ENCODE measurements at places on chromosomes 6 and 20. TPM values are rescaled to one million over a fixed set of nuclear protein-coding genes. Genes with fewer than 3 reads are reported as not detected.
A peak's percentile ranks its signal among the peaks of the same experiment; 100 is the strongest.

DNA sequence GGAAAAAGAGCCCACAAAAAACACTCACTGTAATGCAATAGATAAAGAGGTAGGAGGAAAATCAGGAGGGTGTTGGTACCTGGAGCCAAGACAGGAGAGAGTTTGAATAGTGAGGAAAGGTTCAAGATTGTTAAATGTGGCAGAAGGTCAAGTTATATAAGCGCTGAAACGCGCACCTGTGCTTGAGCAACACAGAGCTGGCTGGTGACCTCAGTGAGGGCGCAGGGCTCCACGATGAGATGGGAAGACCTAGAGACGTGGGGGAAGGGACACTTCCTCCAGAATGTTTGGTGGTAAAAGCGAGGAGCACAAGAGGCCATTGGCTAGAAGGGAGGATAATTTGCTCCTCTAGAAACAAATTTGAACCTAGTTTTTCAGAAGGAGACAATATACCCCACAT lies 4.2 kb upstream of the PPP1R14C start:
- no peak for DNase-seq

DNA sequence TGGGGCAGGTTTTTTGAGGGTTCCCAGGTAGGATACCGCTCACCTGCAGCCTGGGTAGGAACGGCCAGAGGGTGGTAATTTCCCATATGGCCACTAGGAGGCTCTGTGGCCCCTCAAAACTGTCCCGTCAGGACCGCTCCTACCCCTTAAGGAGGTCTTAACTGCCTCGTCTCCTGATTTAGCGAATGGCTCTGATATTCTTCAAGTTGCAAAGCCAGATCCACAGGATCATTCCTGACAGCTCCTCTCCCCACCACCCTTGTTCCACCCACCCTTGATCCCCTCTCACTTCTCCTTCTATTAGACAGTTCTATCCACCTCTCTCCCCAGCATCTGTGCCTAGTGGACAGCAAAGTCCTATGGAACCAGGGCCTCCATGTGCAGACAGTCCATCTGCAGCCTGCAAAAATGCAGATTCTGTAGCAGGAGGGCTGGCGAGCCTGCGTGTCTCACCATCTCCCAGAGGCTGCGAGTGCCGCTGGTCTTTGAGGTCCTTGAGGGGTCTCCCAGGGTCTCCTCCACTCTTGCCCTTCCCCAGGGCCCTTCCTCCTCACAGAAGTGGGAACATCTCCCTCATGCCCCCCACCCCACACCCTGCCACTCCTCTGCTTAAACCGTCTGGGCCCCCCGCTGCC lies 34.3 kb upstream of the ZBP1 start:
- no peak for DNase-seq

DNA sequence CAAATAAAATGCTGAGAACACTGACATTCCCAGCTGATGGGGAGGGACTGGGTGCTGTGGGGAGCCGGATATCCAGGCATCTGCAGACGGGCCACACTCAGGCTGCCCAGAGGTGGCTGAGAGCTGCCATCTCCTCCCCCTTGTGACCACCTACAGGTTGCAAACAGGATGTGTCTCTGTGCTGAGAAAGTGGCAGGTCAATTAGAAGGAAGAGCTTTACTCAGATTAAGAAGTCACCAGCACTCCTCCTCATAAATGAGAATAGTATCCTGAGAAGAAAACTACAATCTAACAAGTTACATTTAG lies 63.0 kb downstream of the HUS1B start:
- DNase-seq: no peak

- no peak for DNase-seq
These were observed 45.4 kb upstream of the QKI start for GRCh38 chr6:163369141-163369540.

GRCh38 chr20:48834278-48834677 lies 6.5 kb upstream of the PREX1 start:
- no peak for DNase-seq

DNA sequence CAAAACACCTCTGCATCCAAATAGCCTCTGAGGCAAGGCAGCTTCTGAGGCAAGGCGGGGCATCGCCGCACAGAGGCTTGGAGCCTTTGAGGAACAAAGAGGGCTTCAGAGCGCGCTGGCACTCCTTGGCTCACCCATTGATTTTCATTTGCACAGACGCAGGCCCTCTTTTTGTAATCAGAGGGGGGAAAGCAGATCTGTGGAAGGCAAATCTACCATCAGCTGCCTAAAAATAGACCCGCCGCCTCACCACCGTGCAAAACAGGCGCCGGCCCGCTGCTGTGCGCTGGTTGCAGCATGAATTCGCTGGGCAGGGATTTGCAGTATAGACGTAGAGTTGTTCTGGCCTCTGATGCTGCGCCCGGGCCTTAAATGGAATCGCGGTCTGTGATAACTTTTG lies 69.9 kb upstream of the STMND1 start:
- DNase-seq: no peak

DNA sequence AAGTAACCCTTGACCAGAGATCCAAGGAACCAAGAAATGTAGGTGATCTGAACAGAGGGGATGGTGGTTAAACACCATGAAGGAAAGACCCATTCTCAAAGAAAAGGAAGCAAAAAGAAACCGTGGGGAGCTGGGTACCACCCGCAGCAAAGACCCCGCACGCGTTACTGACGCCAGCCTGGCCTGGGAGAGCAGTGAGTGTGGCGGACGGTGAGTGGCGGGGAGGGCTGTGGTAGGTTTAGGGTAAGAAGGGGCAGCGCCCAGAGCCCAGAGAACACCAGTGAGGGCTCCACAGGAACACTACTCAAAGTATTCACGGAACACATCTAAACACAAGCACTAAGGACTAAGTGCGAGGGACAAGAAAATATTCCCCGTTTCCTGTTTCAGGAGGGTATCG lies 4.2 kb downstream of the GMEB2 start:
- DNase-seq: no peak

DNA sequence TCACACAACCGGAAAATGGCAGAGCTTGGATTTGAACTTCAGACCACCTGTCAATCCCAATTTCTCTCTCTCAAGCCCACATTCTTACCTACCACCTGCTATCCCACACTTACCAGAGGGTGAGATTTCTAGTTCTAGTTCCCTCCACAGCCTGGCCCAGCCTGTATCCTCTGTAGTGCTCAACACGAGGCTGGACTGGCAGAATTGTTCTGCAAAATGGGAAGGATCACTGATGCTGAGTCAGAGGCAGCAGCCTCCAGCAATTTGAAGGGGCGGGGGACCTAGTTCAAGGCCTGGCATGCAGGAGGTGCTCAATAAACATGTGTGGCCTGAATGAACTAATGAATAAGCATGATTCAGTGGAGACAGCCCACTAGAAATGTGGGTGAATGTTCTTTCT lies 53.6 kb upstream of the TTPAL start:
- DNase-seq: no peak

DNA sequence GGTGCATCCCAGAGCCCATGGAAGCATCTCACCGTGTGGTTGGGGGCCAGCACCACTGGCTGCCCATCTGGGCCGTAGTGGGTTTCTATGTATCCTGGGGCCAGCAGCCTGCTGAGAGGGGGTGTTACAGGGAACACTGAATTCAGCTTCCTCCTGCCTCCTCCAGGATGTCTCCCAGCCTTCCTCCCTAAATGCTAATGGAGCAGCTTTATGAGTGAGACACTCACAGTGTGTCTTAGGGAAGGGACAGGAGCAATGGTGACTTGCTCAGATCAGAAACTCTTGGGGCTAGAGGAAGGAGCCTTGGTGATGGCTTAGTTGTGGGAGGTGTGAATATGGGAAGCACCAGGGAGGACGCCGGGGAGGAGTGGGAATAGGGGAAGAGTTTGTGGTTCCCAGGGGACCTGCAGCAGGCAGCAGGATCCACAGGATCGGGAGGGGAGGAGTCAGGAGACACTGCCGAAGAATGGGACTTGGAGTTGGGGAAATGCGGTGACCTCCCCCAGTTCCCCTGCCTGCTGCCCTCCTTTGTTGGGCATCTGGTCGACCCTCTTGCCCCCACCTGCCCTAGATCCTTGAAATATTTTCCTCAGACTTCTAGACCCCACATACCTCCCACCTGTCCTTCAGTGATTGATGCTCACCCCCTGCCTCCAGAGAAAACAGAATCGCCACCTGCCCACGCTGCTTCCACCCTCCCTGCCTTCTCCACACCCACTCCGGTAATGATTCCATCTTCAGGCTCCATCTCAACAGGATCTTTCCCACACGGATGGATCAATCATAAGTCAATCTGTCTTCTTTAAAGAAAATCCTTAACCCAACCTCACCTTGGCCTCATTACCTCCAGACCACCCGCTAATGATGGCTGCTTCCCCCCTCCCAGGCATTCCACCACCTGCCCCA lies 6.6 kb downstream of the ADAM33 start:
- DNase-seq: no peak

GRCh38 chr6:138499303-138500018 lies at the start of gene NHSL1:
TSS of gene NHSL1 (minus strand) at chr6:138499494. CDS start at chr6:138499290, 204 bp downstream.
- DNase-seq: no peak

DNA sequence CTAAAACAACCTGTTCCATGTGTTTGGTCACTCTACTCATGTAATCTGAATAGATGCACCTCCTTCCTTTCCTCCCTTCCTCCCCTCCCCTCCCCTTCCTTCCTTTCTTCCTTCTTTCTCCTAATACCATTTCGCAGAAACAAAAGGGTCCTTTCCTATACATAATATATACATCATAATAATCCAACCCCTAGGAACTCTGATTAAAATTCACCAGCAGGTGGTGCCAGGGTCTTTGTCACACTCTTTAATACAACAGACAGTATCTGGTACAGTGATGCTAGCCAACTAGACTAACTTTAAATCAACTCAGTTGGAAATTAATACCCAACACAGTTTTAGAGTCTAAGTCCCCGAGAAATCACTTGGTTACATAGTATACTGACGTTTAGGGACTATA lies 181.2 kb upstream of the SHLD1 start:
- DNase-seq: peak; percentile 37

DNA sequence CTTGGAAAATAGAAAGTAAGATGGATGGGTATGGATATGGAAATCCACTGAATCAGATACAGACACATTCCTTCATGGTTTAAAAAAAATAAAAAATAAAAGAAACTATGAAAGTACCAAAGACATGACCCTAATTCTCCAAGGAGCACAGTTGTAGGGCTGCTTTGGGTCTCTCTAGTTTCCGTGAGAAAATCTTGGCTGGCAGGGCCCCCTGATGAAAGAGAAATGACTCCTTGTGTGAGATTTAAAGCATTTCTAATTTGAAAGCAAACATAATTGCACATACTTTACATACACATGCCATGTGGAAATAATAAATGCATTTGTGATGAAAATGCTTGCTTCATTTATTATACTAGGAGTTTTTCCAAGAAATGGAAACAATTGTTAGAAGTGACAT lies 593.9 kb upstream of the BTBD3 start:
- DNase-seq: no peak

DNA sequence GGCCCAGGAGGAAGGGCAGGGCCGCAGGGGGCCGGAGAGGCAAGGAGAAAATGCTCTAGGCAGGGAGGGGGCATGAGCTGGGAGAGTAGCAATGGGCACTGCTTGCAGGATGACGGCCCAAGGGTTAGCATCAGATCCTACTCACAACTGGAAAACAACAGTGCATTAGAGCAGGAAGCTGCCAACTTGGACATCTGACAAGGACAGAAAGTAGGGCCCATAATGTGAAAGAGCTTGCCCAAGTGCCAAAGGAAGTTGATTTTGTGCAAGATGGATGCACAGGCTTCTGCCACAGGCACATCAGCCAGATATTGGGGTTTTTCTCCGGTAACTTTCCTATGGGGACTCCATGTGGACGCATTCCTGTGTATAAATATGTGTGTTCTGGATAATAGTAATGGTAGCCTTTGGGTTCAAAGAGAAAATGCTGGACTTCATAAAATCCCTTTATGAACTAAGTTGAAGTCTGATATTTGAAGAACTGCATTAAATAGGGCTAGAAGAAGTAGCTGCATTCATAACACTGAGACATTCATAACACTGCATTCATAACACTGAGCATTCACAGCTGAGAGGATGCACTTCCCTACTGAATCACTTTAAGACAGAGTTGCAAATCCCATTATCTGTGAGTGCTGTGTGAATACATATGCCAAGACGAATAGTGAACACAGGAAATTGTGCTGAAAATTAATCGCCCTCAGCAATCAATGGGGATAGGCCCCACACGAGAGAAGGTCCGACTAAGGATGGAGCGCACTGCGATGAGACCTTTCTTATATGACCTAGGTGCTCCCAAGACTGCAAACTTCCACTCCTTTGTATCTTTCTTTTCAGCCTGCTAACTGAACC lies 235.6 kb upstream of the PRDM1 start:
- DNase-seq: no peak

DNA sequence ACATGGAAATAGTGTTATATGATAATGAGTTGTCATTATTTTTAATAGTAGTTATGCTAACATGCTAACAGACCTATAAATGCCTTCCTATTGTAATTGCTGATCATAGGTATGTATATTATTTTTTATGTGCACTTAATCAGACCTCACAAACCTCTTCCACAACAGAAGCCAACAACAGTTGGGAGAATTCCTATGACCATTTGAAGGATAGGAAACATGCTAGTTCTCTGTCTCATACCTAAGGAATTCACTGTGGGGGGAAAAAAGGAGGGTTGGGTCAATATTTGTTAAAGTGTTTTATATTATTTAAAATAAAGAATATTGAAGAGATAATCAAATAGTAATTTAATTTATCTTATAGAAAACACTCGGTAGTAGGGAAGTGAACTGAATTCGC lies 990.9 kb downstream of the EPHA7 start:
- no peak for DNase-seq

DNA sequence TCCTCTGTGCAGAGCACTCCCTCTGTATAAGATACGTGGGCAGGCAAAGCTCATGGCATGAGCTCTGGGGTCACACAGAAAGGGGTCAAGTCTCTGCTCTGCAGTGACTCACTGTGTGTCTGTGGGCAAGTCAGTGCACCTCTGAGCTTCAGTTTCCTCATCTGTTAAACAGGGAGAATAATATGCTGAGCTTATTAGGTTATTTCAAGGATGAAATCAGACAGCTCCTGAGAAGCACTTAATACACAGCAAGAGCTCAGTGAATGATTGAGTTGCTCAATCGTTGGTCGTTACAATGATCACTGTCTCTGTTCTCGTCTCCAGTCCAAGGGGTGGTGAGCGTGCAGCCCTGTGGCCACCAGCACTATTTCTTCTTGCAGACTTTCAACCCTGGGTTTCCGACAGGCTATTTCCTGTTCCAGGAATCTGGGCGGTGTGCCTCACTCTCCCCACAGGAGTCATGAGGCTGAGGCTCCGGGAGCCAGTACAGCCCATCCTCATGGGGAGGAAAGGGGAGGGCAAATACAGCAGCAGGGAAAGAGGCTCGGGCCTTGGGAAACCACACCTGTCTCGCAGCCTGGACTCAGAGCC lies 28.9 kb downstream of the KIAA1755 start:
- no peak for DNase-seq

DNA sequence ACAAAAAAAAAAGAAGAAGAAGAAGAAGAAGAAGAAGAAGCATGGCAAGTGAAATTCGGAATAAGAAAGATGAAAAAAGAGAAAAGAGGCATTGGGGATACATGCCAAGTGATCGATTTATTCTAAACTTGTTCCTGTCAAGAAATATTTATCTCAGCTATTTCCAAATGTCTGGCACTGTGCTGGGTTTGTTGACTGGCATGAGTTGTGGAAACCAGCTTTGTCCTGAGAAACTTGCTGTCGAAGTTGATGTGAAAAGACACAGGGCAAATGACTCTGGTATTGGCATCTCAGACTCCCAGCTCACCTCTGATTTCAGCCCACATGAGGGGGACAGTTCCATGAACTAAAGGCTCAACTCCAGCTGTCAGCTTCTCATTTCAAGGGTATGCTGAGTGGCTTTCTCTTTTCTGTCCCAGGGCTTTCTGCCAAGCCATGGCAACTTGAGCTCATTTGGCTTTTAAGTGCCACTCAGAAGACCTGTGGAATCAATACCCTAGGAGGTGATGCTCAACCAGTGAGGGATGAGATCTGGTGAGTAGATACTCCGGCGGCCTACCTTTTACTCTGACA lies 253.3 kb upstream of the JAG1 start:
- DNase-seq: no peak

SYNCRIP gene
- total RNA-seq: 60.8 TPM

Data from spinal cord (tissue), 10 donors.